ENCODE measurements at places on chromosomes 3 and 15.

- H3K27me3 ChIP-seq, result no peaks in the 10 kb centered on the region
- DNase-seq, result no peak
These were observed 133.5 kb upstream of the GADL1 start for GRCh38 chr3:31027914-31028313.

DNA sequence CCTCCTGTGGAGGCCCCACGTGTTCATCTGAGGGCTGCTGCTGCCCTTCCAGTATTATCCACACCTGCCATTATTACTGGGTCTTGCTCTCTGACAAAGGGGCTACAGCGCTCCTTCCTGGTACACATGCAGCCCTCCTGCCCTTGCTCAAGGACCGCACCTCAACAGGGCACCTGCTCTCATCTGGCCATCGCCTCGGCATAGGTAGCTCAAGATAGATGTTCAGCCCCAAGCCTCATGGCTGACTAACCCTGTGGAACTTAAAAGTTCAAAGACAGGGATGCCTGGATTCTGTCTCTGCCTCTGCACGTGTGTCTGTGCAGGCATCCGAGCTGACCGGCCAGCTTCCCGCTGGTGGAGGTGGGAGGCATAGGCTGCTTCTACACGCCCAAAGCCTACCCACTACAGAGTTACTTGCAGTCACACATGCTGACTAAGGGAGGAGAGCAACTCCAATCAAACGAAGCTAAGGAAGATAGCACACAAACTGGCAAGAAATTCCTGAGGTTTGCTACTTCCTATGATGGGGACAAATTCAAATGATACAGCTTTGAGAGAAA lies 152.5 kb upstream of the ATP10A start:
- no peak for DNase-seq
- no peaks in the 10 kb centered on the region for H3K4me1 ChIP-seq
- no peaks in the 10 kb centered on the region for H3K27me3 ChIP-seq
- H3K4me3 ChIP-seq, result no peak overlapping the region
- no peak overlapping the region for H3K27ac ChIP-seq
- H3K36me3 ChIP-seq, result no peaks in the 10 kb centered on the region

- H3K4me1 ChIP-seq, result no peaks in the 10 kb centered on the region
- no peak for DNase-seq
- H3K36me3 ChIP-seq, result no peaks in the 10 kb centered on the region
These were observed 307.6 kb downstream of the GAP43 start for GRCh38 chr3:115930922-115931321.

DNA sequence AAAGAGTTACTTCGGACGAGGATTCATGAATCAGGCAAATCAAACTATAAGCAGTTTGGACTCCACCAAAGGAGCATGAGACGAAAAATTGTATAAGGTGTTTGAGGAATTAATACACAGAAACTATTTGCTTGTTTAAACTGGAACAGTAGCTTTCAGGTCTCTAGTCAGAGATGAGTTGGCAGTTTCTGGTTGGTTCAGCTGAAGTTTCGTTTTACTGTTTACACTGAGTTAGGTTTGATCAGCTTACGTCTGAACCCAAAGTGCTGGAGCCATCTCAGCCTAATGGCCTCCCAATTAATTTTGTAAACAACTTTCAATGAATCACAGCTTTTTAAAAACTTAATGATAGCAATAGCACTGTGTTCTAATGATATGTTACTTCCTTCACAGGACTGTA lies 703.7 kb downstream of the NLGN1 start:
- no peaks in the 10 kb centered on the region for H3K4me1 ChIP-seq
- no peaks in the 10 kb centered on the region for H3K27me3 ChIP-seq
- H3K36me3 ChIP-seq, result no peaks in the 10 kb centered on the region
- DNase-seq, result no peak
- no peak overlapping the region for H3K27ac ChIP-seq

GRCh38 chr15:68787609-68788263 lies 33.0 kb downstream of the ANP32A start:
- peaks cover 62% of the 10 kb centered on the region for H3K4me1 ChIP-seq
- DNase-seq, result no peak
- peaks cover 65% of the 10 kb centered on the region for H3K36me3 ChIP-seq
- H3K27ac ChIP-seq, result peak overlapping the region; percentile 8
- H3K27me3 ChIP-seq, result no peaks in the 10 kb centered on the region
